ENCODE measurements at places on chromosomes 2 and 18.

GRCh38 chr2:180905461-180905860, 74.9 kb upstream of the UBE2E3 start:
- DNase-seq = no peak

DNA sequence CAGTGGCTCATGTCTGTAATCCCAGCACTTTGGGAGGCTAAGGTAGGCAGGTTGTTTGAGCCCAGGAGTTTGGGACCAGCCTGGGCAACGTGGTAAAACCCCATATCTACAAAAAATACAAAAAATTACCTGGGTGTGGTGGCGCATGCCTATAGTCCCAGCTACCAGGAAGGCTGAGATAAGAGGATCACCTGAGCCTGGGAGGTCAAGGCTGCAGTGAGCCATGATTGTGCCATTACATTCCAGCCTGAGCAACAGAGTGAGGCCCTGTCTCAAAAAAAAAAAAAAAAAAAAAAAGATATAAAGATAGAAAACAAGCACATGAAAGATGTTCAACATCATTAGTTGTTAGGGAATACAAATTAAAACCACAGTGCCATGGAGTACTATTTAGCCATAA, 65.3 kb upstream of the UGP2 start:
- DNase-seq = no peak

DNA sequence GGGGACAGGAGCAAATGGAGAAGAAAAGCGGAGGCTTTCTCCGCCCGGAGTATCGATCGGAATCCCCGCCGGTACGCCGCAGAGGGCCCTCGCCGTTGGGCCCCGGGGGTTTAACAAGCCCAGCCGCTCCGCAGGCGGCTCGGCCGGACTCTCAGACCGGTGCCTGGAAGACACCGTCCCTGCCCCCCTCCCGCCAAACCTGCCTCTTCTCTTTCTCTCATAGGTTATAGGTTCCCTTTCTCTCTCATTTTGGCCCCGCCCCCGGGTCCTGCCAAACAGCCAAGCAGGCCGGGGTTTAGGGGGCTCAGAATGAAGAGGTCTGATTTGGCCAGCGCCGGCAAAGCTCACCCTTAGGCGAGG, 4.4 kb downstream of the ONECUT2 start:
- no peak for DNase-seq

GRCh38 chr2:47272905-47273758, 118.0 kb upstream of the STPG4 start:
- DNase-seq = no peak

GRCh38 chr2:96710985-96711384, 28.9 kb downstream of the LMAN2L start:
- no peak for DNase-seq

DNA sequence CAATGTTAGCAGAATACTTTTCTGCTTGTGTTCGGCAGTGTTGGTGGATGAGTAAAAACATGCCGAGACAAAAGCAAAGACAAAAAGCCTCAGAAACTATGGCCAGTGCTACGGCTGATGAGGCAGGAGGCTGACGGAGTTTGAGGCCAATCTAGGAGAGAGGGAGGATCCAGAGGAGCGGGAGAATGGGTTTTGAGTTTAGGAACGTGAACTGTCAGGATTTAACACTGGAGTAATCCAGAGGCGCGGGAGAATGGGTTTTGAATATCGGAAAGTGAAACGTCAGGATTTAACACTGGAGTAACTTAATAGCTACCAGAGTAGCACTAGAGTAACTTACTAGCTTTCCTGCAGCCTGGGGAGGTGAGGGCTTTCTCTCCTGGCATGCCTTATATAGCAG, 37.4 kb downstream of the LYPD6B start:
- DNase-seq = no peak

DNA sequence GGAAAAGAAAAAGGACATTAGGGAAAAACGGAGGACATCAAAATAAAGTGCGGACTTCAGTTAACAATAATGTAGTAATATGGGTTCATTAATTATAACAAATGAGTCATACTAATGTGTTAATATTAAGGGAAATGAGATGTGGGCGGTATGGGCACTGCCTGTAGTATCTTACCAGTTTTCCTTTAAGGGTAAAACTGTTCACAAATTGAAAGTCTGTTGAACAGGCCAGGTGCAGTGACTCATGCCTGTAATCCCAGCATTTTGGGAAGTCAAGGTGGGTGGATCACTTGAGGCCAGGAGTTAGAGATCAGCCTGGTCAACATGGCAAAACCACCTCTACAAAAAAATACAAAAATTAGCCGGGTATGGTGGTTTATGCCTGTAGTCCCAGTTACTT, 56.8 kb upstream of the PMAIP1 start:
- DNase-seq = no peak

DNA sequence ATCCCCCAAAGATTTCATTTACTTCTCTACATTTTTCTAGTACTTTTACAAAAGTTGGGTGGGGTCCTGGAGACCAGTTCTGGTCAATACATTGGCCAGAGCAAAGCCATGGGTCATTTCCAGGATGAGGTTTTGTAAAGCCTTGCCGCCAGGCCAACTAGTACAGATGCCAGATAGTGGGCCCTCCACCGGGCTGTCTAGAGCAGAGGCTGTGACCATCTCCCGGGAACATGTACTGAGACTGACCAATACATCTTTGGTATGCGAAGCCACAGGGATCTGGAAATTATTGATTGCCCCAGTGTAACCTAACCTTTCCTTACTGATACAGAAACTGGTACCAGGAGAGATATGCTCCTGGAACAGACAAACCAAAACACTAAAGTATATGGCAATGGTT, 599.2 kb downstream of the ADCYAP1 start:
- DNase-seq = no peak

GRCh38 chr2:219531639-219532377, 11.8 kb downstream of the CHPF start:
- no peak for DNase-seq

- DNase-seq = no peak
Observed at GRCh38 chr18:25819746-25820363, 270.6 kb downstream of the SS18 start.

DNA sequence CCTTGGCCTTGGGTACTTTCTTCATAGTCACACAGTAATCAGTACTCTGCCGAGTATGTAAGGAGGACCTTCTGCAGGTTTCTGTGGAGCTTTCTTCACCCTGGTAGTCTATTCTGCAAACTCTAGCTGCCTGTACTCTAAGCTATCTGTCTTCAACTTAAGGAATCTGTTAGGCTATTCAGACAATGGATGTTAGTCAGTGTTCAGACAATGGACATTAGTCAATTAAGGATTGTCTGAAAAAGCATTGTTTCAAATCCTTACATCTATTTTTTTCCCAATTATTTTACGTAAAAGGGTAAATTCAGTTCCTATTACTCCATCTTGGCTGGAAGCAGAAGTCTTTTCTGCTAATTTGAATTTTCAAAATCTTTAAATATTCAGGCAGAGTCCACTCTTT, 75.7 kb downstream of the WDR7 start:
- DNase-seq = no peak

DNA sequence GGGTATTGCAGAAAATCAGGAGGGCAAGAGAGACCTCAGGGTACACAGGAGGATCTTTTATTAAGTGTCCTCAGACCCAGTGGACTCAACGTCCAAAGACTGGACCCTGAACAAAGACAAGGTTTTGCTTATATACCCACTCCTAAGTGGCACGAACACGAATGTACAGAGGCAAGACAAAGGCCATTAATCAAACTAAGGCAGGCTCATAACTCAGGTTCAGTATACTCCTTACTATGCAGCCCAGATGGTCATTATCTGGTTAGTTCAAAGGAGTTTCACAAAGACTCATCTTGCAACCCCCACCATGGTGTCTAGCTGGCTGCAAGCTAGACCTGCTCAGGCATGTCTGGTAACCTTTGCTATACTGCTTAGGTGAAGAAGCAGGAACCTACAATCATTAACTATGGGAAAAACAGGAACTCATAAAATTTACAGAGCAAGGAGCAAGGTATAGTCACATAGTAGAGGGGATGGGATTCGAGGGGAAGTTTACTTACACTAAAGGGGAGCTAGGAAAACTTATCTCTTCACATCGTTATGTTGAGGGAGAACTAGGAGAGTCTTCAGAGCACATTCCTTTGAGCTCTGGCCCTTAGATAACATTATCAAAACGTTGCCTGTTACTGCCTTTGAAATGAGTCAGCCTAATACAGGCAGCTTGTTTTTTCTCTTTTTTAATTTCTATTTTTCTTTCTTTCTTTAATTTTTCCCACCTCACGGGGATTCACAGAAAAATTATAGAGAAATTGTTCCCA, 33.9 kb downstream of the SLC4A3 start:
- no peak for DNase-seq

GRCh38 chr2:126890551-126891450, 7.9 kb upstream of the TEX51 start:
- no peak for DNase-seq

GRCh38 chr2:85191157-85191556, 58.0 kb downstream of the TCF7L1 start:
- DNase-seq = no peak

GRCh38 chr2:46780411-46780800, 135.2 kb downstream of the MCFD2 start:
- DNase-seq = peak; percentile 65

DNA sequence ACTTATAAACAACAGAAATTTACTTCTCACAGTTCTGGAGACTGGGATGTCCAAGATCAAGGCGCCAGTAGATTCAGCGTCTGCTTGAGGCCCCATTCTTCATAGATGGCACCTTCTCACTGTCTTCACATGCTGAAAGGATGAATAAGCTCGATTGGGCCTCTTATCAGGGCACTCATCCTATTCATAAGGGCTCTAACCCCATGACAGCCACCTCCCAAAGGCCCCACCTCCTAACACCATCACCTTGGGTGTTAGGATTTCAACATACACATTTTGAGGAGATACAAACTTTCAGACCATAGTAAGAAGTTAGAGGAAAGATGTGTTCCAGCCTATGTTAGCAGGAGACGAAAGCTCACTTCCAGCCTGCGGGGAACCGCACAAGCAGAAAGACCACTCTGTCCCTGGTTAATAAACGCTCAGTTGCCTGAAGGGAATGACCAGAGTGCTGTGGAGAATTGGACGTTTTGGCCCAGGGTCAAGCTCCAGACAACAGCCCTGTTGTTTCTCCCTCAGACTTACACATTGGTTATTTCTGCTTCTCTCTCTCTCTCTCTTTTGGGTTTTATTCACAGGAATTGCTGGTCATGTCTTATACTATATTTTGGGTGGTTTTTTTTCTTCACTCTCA, 90.3 kb downstream of the MAPRE2 start:
- no peak for DNase-seq

DNA sequence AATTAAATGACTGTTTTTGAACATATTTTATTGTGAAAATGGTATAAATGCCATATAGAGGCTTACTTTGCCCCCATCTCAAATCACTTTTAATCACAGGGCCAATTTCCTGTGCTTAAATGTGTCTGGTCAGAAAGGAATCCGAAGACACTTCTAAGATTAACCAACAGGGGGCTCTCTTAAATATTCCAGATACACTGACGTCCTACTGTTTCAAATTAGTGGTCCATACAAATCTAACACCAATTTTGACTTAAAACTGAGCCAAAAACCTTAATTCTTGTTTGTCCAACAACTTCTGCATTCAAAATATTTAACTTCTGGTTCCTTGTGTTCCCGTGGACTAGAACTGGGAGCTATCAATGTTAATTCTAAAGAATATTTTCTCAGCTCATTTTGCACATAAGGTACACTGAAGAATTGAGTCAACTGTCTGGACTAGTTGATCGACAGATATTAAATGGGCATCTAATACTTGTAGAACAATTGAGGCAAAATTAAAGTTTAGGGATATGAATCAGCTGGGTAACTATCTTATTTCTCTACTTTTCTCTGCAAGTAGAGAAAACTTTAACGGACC, 557.5 kb downstream of the ARHGAP15 start:
- peak; percentile 47 for DNase-seq

DNA sequence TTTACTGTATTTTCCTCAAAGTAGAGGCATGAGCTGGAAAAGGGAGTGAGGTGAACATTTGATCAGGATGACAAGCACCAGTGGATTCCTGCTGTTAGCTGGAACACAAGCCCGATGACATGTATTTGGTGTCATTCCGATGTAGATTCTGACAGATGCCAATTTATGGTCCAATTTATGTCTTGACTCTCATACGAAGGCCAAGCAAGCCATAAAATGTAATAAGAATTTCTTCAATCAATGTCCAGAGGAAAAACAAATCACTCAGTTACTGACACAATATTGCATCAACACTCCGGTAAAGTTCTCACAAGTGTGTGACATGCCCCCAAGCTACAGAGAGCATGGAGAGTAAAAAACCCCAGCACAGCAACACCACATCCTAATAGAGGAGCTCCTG, 138.3 kb upstream of the ZNF521 start:
- DNase-seq = no peak

- DNase-seq = no peak
Observed at GRCh38 chr2:205465791-205466190, 216.5 kb upstream of the NRP2 start.

DNA sequence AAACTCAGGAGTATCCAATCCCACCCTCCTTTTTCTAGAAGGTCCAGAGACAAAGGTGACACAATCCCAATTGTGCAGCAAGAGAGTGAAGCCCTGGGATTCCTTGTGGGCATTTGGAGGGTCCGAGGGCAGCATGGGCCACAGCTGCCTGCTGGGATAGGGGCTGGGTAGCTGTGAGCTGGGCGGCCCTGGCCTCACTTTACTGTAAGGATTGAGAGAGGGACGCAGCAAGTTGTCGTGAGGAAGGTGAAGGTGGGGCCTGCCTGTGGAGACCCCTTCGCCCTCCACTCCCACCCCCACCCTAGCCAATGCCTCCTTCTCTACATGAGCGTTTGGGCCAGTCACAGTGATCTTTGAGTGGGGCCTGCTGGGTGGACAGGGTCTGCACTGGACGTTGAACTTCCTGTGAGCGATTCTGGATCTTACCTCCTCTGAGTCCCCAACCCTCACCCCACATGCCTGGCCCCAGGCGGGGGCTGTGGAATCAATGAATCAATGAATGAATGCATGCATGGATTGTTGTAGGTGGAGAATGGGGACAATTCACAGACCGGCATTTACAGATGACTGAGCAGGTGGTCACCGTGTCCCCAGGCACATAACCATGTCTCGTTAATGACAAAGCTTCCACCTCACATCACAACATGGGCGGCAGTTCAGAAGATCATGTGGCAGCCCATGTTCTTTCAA, 107.2 kb downstream of the INHBB start:
- no peak for DNase-seq

- peak; percentile 49 for DNase-seq
Observed at GRCh38 chr2:127324635-127325034, 30.7 kb upstream of the ERCC3 start.

- DNase-seq = no peak
Observed at GRCh38 chr2:196449083-196449482, 190.4 kb upstream of the CCDC150 start.

DNA sequence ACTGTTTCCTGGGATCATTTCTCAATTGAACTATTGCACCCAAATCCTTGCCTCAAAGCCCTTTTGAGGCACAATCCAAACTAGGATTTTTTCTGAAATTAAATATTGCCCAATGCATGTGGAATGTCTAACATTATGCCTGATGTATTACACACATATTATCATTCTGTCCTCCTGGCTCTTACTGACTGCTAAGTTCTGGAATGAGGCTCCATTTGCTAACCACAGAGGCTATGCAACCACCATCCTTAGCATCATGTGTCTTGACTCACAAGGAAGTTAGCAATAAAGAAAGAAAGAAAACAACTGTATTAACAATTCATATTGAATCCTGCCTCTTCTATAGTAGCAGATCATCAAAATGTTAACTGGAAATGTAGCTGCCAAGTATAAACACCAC, 1142.7 kb downstream of the CNTNAP5 start:
- peak; percentile 30 for DNase-seq

- DNase-seq = no peak
Observed at GRCh38 chr2:63053081-63053888, 2.7 kb downstream of the OTX1 start.

- DNase-seq = no peak
Observed at GRCh38 chr18:44170208-44170880, 510.3 kb upstream of the SETBP1 start.

Data from AG08395 (cell line).